Activated CD8-positive, alpha-beta memory T cell treated with anti-CD3 and anti-CD28 coated beads for 1 hour (primary cell): ENCODE measurements at places on chromosomes 2 and 18.

- no peak for DNase-seq
These were observed 31.8 kb downstream of the HDAC4 start for GRCh38 chr2:239368906-239369552.

DNA sequence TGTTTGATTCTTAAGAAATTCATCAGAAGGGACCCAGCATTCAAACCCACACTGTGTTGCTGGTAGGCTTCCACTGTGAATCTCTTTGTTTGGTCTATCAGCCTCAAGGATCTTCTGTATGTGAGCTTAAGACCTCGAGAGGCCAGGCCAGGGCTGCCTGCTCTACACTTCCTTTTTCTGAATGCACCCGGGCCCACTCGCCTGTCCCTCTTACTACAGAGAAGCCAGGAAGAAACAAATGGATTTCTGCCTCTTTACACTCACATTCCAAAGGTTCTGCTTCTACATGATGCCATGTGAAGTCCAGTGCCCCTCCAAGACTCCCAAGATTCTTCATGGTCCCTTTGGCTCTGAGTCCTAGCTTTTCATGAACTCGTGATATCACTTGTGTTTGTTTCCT is 25.4 kb upstream of the MRPL19 start:
- DNase-seq, result no peak

DNA sequence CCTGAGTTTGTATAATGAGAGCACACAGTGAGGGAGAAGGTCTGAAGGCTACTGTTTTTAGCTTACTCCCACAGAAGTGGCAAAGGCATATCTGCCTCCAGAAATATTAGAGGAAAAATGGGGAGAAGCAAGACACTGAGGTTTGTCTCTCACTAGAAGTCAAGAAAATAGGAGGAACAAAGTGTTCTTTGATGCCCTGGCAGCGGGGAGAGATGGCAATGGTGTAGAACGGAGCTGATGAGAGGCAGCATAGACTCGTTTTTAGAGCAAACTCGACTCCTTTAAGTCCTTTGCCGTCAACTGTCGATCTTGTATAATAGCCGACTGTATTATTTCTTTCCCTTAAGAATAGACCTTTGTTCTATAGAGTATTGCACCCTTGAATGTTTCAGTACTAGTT is 73.8 kb downstream of the ANKRD44 start:
- no peak for DNase-seq

- DNase-seq, result no peak
These were observed 697.0 kb upstream of the HS6ST1 start for GRCh38 chr2:129015397-129016285.

DNA sequence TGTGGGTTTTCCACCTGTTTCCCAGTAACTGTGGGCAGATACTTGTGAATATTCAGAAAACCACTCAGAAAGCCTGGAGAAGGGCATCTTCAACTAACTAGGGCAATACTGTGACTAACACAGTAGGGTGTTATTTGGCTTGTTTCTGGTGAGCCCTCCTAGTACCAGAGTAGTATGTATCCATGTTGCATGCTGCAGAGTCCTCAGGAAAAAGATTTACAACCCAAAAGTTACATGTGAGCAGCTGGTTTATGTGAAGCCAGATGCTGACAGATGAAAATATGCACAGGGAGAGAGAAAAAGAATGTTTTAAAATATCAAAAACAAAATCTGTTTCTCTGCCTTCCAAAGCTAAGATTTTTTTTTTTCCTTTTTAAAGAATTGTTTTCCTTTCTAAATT is 333.2 kb upstream of the UBE2E3 start:
- DNase-seq, result no peak

DNA sequence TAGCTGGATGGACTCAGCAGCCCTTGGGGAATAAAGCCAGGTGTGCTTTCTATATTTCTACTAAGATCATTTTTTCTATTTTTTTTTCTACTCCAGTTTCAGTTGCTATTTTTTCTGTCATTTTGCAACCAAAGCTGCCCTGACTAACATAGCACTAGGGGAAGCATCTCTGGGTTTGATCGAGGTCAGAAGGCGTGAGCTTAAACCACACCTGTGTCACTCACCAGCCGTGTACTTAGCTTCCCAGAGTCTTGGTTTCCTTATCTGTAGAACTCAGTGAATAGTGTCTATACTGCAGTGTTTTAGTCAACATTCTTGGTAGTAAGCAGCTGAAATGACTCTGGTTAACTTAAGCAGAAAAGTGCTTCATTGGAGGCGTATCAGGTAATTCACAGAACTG is 489.6 kb upstream of the SPRED2 start:
- no peak for DNase-seq

GRCh38 chr18:9638886-9639285 is 24.5 kb upstream of the PPP4R1 start:
- DNase-seq, result no peak

DNA sequence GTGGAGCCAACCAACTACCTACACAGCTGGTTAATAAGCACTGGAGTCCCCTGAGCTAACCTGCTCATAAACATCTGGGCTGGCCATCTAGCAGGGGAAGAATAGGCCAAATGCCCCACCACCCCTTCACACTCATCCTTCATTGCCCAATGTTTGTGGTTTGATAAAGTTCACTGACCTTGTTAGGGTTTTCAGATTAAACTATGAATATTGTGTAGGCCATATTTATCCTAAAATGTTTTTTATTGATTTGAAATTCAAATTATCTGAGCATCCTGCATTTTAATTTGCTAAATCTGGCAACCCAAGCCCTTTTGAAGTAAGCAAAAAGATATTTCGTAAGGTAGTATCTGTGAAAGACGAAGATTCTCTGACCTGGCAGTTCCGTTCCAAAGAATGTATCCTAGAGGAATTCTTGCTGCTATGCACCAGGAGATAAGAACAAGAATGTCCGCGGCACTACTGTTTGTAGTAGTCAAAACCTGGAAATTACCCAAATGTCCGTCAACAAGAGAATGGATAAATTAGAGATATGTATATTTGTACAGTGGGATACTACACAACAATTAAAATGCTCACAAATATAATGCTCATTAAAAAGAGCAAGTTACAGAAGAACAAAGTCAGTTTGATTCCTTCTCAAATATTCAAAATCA is 5.8 kb upstream of the TLK1 start:
- DNase-seq, result no peak

- no peak for DNase-seq
These were observed 174.2 kb downstream of the SOCS6 start for GRCh38 chr18:70463085-70463484.

- DNase-seq, result no peak
These were observed 21.5 kb downstream of the NABP1 start for GRCh38 chr2:191699341-191699945.

GRCh38 chr2:120480903-120481445 is 135.0 kb downstream of the INHBB start:
- DNase-seq, result no peak

DNA sequence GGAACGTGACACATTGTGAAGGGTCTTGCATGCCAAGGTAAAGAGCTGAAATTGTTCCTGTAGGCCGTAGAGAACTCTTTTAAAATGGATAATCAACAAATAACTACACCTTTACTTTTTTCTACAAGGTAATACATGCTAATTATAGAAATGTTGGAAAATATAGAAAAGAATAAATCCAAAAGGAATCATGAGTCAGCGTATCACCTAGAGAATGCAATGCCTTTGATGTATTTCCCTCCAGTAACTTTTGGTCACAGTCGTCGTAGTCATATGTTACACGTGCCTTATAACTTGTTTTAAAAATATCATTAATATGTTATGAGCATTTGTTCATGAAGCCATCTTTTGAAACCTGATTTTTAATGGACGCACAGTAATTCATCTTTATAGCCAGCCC is 100.6 kb downstream of the LIPG start:
- no peak for DNase-seq

- no peak for DNase-seq
These were observed 7.4 kb downstream of the MIB1 start for GRCh38 chr18:21747764-21748693.

DNA sequence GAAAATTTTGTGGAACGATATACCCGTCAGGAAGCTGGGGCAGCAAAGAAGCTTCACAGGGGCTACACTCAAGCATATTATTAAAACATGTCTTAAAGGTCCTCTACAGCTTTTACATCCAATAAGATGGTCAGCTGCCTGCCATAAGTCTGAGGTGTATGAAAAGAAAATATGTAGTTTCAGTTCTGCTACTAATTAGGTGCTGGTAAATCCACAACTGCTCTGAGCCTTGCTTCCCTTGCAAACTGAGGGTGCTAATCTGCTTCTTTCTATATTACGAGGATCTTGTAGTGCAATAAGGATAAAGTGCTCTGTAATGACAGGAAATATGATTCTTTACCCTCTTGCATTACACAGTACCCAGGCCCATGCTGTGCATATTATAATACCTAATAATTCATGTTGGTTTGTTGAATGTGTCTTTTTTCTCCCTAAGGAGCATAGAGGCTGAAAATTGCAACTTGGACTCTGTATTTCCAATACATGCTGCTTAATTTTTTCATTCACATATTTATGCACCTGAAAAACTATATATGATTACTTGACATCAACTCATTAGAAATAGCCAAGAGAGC is 14.5 kb upstream of the SLC8A1 start:
- DNase-seq, result no peak

DNA sequence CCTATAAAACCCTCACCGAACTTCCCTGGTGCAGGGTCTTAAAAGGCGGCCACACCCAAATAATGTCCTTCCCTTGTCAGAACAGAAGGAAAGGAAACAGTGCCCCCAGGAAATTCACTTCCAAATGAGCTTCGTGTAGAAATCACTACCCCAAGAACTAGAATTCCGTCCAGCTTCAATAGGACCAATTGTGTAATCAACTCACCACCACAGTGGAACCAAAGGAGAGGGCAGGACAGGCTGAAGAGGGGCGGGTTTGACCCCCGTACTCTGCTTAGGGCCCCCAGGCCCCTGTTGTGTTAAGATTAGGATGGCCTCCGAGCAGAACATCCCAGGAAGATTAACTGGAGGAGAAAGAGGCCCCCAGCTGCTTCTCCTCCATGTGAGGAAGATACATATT is 24.1 kb downstream of the GPR35 start:
- DNase-seq, result no peak

DNA sequence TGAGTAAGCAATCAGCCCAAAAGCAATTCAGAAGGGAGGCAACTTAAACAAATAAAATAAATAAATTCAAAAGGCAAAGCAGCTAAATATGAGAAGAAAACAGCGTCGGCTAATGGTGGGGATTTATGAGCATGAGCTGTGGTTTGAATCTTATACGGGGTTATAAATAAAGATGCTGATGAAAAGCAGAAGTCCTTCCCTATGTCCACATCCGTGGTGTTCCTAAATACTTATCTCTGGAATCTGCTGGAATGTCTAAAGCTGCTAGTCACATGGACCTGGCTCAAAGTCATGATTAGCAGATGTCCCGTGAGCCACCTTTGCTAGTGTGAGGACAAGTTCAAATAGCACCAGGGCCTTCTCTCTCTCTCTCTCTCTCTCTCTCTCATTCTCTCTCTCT is 33.8 kb downstream of the SMIM21 start:
- no peak for DNase-seq

- no peak for DNase-seq
These were observed 8.1 kb upstream of the IL36A start for GRCh38 chr2:112997151-112997550.

DNA sequence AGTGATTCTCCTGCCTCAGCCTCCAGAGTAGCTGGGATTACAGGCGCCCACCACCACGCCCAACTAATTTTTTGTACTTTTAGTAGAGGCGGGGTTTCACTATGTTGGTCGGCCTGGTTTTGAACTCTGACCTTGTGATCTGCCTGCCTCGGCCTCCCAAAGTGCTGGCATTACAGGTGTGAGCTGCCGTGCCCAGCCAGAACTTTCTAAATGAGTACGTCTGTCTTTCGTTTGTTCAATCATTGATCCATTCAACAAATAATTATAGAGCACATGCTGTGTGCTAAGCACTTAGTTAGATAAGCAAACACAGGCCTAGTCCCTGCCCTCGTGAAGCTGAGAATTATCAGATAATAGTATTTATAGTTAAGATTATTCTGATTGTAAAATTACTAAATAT is 56.5 kb downstream of the TTC39C start:
- no peak for DNase-seq

GRCh38 chr2:4139731-4140130 is 436.4 kb downstream of the DCDC2C start:
- no peak for DNase-seq
